ENCODE measurements at places on chromosomes 2 and 18.

DNA sequence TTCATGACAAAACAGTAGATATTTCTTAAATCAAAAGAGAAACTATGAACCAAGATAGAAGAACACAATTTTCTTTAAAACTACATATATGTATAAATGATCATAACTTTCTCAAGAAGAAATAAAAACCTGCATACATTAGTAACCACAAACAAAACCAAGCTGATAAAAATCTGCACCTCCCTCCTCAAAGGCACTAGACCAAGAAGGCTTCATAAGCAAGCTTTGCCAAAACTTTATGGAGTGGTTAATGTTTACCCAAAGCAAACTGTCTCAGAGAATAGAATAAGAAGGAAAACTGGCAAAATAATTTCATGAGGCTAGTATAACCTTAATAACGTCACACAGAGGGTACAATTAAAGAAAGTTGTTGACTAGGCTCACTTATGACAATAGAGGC is 138.3 kb downstream of the ZBTB7C start:
- no peak for DNase-seq

DNA sequence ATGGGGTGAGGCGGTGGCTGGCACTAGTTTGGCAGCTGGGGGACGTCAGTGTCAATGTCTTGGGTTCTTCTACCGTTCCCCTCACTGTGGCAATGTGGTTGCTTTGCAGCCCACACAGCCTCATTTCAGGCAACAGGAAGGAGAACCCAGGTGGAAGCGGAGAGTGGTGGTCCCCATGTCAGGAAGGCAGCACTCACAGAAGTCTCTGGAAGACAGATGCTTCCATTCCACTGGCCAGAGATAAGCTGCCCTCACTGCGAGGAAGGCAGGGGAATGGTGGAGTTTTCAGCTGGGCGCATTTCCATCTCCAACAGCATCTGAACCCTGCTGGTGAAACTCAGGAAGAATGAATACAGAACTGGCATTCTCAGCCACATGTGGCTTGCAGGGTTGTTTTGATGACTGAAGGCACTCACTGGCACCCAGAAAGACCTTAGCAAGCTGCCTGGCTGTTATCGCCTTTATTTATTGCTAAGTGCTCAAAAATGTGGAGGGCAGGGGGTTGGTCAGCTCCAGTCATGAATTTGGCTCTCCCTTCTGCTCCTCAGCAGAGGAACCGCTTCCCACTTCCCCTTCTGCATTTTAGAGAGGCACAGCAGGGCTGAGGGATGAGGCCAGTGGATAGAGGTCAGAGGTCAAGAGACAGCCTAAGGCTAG is 19.4 kb downstream of the KCNIP3 start:
- DNase-seq = no peak

DNA sequence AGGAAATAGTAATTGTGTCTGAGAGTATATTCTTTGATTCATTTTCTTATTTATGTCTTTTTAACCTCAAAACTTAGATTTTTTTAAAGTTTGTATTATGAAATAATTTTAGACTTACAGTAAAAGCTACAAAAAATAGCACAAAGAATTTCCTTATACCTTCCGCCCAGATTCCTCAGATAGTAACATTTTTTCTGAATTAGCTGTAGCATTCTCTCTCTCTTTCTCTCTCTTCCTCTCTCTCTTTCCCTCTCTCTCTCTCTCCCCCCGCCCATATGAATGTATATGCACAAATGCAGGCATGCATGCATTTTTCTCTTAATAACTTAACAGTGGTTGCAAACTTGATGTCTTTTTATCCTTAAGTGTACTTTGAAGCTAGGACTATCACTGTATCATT is 361.1 kb upstream of the NRP2 start:
- no peak for DNase-seq

DNA sequence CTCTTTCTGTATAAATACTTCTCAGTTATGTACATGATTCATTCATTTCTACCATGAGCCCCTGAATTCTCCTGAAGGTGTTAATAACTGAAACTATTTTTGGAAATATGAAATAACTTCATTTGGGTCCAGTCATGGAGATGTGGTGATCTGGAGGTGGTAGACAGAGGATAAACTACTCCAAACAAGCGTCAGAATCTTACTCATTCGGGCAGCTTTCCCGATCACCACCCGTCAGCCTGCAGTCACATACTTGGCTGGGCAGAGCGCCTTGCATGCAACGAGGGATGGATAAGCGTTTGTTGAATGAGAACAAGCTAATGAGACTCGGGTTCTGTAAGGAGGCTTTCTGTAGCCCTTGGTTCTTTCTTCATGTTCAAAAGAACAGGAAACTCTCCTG is 222.7 kb downstream of the CD226 start:
- DNase-seq = no peak

DNA sequence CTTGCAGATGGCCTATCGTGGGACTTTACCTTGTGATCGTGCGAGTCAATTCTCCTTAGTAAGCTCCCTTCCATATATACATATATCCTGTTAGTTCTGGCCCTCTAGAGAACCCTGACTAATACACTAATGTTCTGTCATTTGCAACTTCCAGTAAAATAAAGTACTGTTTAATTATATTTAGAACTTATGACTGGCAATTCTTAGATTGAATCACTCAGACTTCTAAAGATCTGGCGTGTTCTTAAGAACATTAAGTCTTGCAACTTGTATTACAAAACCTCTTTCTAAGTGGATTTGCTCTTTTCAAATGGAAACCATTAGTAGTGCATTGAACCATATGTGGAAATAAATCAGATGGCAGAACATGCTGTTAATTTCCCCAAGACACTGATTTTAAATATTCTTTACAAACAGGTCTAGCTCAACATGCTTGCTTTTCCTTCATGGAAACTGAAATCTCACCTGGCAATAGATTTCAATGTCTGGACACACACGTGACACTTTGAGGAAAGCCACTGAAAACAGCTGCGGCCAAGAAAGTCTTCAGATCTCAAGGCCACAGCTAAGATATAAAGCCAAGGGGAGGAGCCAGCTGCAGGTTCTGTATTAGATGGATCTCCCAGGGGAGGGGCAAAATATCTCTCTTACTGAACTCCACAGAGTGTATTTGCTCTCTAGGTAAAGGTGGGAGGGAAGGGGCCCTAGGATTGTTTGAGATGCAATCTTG is 50.6 kb downstream of the PMAIP1 start:
- no peak for DNase-seq

DNA sequence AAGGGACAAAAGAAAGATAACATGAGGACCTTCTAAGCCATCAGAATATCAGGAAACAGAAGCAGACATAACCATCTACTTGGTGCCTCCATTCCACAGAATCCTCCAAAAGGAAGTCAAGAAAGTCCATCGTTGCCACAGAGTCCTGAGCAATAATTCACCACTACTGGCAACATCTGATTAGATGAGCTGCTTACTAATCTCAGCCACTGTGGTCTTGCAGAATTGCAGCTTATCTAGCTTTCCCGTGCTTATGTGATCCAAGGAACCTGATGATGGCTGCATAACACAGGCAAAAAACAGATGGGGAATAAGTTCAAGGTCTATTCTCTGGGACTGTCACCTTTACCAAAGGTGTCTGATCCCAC is 278.5 kb downstream of the AFF3 start:
- no peak for DNase-seq

All from amygdala (tissue), 56 donors.